Astrocyte of the spinal cord (primary cell): ENCODE measurements at places on chromosomes 2 and 18.

DNA sequence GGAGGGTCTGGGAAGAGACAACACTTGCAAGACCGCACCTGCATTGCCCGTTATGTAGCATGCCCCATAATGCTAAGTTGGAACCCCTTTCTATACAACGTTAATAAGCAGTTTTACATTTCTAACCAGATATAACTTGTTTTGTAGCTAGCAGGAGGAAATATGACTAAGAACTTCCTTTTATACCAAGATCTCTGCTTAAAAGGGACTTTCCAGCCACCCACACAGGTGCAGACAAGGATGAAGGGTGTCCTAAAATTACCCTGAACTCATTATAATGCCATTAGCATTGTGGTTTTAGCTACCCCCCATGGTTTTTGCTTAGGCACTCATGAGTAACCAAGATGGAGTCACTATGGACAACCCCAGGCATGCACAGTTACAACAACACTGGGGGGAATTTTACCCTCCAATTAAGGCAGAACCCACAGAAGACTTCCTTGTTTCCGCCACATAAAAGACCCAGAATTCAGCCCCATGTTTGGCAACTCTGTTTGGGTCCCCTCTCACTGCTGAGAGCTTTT, 362.8 kb downstream of the CBLN2 start:
- DNase-seq: no peak

GRCh38 chr2:232941912-232942594, 71.0 kb downstream of the NGEF start:
- no peak for DNase-seq

GRCh38 chr2:147630585-147630984, 214.2 kb upstream of the ACVR2A start:
- no peak for DNase-seq

DNA sequence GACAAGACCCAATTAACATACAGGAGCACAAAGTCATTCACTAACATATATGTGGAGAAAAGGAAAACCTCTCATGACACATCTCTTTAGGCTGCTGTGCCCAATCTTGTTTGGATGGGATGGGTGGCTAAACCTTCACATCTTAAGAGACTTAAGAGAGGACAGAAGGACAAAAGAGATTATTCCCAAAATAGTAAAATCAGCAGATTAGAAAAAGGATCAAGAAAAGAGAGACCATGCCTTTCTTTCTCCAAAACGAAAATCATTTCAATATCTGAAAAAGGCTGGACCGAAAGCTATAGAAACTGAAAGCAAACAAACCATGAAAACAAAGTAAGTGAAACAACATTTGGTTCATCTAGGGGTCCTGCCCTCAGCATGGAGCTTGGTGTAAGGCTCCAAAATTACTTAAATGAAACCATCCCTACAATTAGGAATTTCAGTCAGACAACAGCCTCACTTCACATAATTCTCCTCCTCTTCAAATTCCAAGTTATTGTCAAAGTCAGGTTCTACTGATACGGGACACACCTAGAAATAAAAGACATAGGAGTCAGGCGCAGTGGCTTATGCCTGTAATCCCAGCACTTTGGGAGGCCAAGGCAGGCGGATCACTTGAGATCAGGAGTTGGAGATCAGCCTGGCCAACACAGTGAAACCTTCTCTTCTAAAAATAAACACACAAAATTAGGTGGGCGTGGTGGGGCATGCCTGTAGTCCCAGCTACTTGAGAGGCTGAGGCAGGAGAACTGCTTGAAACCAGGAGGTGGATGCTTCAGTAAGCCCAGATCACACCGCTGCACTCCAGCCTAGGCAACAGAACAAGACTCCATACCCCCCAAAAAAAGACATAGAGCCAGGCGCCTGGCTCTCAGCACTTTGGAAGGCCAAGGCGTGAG, 5.2 kb downstream of the STARD7 start:
- no peak for DNase-seq

GRCh38 chr18:53909668-53910067, 314.8 kb downstream of the MBD2 start:
- peak; percentile 39 for DNase-seq

DNA sequence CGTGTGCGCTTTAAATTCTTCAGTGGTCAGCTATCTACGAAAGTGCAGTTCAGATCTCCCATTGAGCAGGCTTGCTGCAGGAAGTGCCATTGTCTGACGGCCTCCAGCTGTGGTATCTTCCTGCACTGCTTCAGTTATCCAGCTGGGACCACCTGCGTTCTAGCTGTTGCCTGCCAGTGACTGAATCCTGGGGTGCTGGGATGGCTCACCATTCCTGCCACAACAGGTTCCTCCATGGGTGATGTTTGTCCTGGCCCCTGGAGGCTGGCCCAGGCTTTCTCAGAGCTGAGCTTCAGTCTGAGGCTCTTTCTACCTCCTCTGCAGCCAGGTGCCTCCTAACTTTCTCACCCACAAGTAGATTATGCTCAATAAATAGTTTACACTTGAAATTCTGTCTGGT, 498.5 kb upstream of the HS6ST1 start:
- DNase-seq: no peak

DNA sequence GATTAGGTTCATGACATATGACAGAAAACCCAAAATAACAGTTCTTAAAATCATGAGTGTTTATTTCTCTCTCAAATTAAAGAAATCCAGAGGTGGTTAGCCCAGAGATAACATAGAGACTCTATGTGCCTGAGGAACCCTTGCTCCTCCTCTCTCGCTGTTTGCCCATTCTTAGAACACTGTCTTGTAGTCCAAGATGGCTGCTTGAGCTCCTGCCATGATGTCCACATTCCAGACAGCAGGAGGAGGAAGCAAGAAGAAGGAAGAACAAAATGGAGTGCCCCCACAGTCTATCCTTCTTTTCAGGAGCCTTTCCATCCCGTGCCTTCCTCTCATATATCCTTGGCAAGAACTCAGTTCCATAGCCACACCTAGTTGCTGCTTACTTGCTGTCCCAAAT, 13.9 kb upstream of the ST8SIA5 start:
- no peak for DNase-seq

- DNase-seq: no peak
Observed at GRCh38 chr18:57073501-57074187, 73.2 kb upstream of the BOD1L2 start.

DNA sequence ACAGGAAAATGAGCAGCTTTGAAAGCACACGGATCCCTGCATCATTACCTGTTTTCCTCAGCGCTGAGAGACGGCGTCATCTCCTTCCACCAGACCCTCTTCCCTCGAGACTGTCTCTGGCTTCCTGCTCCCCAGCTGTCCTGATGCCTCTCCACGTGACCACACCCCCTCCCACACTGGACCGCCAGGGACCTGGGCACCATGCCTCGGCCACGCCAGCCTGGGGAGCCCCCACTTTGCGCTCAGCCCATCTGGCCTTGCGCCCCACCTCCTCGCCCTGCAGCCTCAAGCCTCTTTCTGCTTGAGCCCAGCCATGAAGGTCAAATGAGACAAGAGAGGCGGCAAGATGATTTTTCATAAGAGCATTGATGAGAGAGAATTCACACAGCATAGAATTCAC, 66.0 kb upstream of the ACKR3 start:
- DNase-seq: no peak

DNA sequence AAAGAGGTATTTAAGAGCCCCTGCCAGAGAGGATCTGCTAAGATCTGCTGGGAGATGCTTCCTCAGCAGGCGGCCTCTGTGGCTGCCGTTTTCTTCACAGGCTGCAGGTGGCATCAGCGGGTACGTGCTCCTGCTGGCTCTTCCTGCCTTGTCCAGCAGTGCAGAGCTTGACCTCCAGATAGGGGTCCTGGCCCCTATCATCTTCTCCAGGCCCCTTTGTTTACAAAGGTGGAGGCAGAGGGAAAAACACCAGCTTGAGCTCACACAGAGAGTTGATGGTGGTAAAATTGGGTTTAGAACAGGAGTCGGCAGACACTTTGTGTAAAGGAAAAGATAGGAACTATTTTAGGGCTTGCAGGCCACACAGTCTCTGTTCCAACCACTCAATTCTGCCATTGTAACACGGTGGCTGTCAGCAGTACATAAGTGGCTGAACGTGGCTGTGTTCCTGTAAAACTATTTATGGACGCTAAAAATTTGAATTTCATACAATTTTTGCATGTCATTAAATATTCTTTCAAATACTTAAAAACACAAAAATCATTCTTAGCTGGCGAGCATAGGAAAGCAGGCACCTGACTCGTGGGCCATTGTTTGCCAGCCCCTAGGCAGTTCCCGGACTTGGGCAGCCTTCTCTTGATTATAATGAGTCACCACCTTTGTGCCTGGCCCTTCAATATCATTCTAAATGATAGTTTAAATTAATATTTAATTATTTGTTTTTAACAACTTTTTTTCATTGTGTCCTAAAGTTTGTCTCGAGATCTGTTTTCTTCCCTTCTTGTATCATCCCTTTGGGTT, 98.2 kb upstream of the B3GNT7 start:
- peak; percentile 58 for DNase-seq

- no peak for DNase-seq
Observed at GRCh38 chr2:108547606-108548005, 13.3 kb downstream of the LIMS1 start.

- peak; percentile 45 for DNase-seq
Observed at GRCh38 chr18:35495536-35496314, 2.0 kb downstream of the INO80C start.

- DNase-seq: peak; percentile 94
Observed at GRCh38 chr2:26086155-26086637, 52.3 kb downstream of the RAB10 start.

GRCh38 chr2:99926986-99927385, 215.4 kb downstream of the AFF3 start:
- DNase-seq: peak; percentile 34

GRCh38 chr2:189798312-189799029, 14.2 kb downstream of the PMS1 start:
- peak; percentile 72 for DNase-seq

DNA sequence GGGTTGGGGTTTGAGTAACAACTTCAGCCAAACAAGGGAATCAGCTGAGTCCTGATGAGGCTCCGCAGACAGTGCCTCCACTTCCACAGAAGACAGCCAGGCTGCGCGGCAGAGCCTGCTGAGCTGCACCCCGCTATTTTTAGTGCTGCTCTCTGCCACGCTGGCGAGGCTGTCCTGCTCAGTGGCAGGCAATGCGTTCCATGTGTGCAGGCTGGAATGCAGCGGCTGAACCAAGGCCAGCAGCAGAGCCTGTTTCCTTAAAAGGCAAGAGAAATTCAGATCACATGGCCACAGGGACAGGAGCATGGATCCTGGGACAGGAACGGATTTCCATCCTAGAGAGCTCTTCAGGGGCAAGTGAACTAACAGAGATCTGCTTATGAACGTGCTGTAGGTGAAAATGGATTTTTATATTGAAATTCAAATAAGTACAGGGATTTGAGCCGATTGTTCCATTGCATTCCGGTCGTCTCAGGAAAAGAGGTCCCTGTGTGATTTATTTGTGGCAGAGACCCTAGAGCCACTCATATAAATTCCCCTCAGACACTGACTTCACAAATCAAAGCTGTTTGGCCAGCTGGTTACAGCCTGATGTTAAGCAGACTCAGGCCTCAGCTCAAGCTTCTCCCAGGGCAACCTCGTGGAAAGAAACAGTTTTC, 98.7 kb downstream of the COL6A3 start:
- peak; percentile 97 for DNase-seq

DNA sequence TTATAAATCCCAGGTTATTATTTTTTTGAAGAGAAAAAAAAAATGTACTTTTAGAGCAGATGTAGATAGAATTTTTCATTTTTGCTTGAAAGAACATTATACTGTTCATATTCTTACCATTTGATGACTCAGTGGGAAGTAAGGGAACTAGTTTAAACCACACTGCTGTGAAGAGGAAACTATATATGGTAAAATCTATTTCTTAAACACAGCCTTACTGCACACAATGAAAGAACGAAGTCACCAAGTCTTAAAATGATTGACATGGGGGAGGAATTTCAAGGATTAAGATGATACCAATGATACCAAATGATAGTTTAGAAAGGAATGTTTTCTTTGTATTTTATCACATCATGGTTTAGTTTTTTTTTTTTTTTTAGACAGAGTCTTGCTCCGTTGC, 5.0 kb downstream of the ACTR2 start:
- DNase-seq: peak; percentile 80

DNA sequence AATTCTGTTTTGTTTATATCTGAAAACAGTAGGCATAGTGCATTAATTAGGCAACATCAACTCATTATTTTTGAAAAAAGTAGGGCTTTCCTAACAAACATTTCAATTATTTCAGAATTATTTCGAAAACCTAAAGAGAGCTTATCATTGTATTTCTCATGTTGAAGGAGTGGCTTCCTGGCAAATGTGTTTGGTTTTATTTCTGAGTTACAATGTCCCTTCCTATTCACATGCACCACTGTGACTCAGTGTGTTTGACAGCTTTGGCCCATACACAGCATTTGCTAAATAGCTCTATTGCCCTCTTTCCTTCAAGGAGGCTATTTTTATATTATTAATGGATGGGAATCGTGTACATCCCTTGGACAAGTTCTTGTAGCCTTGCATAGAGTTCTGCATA, 205.9 kb downstream of the PTGR3 start:
- DNase-seq: no peak

DNA sequence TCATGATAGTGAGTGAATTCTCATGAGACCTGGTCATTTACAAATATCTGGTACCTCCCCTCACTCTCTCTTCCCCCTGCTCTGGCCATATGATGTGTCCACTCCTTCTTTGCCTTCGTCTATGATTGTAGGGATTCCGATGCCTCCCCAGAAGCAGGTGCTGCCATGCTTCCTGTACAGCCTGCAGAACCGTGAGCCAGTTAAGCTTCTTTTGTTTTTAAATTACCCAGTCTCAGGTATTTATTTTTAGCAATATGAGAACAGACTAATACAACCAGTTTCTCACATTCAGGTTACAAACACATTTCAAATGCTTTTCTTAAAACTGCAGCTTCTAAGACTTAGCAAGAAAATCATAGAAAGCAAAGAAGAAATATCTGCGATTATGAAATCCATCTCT, 321.2 kb upstream of the CDH7 start:
- DNase-seq: no peak

DNA sequence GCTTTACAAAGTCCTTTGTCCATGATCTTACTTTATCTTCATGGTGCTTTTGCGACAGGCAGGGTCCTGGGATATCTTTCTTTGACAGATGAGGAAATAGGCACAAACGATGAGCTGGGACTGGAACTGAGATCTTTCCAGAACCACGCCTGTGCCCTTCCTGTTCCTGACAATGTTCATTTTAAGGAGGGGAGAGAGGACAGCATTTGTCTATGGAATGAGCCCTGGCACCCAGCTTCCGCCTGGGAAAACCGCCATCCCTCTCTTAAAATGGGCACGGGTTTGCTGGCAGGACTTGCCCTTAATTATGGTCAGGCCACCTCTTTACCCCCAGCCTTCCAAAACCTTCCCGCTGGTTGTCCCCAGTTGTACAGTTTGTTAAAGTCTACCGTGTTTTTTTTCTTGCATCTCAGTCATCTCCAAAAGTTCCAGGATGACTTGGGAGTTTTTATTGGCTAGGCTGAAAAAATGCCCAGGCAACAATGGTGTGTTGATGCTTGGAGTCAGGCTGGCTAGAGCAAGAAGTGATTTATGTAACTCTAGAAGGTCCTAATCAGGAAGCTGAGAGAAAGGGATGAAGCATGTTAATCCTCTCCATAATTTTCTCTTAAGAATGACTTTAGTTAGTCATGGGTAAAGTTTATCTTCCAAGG, 264.9 kb upstream of the EPAS1 start:
- DNase-seq: no peak
